ENCODE measurements at places on chromosomes 4 and X.

DNA sequence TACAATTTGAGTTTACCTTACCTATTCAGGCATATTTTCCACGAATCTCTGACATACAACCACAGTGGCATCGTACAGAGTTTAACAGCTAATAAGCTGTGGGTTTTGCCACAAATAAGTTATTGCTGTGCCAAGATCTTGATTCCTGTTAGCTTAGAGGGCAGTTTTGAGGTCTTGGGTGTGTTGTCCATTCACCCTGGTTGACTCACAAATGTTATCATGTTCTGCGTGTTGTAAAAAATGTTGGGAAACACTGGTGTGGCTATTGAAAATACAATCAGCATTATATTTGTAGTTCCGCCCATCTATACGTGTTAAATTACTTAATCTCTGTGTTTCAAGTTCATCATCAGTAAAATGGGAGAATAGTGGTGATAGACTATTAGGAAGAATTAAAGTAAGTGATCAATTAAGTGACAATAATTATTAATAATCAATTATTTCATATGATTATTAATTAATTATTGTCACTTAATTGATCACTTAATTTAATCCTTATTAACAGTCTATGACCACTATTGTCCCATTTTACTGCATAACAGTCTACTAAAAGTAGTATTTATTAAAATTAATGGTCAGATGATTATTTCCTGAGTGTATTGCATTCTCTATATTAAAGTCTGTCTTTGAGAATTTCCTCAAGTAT is 96.3 kb downstream of the TMA16 start:
- no peak for DNase-seq

- DNase-seq = no peak
Measured at GRCh38 chr4:64533637-64534036, 124.4 kb upstream of the TECRL start.

DNA sequence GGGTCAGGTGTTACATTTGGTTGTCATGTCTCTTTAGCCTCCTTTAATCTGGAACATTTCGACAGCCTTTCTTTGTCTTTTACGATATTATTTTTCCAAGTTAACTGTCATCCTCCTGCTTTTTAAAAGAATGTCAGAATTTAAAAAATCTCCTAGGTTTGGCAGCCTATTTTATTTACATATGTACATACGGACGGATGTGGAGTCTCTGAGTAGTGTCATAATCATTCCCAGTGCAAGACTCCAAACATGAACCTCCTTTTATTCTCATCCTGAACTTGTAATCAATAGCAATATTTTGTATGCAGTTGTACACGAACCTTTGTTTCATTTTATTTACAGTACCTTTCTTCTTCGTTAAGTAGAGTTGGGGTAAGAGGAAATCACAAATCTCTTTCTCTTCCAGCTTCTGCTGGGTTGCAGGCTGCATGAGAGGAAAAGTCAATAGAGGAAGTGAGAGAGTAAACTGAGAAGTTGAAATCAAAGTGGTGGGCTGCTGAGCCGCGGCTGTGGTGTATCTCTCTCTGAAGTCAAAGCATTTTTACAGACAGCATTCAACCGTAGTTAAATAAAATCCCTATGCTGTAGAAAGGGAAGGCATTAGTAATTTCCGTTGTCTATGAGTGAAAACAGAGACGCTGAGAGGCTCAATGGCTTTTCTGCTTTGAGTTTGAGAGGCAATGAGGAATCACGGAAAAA is 53.9 kb upstream of the RPS6KA3 start:
- DNase-seq = no peak

DNA sequence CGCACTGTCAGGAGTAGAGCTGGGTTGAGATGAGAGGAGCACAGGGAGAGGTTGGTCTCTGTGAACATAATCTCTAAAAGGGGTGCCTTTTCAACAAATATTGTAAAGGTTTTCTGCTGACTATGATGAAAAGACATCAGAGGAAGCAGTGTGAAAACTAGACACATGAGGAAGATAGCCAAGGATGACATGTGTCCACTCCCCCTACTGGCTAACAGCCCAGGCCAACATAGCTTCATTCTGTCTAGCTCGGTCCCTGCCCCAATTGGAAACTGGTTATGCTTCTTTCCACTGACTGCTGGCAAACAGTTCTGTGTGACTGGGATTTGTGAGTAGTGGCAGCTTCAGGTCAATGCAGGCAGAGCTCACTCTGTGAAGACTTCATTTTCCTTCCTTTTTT is 115.4 kb upstream of the ESX1 start:
- DNase-seq = no peak

DNA sequence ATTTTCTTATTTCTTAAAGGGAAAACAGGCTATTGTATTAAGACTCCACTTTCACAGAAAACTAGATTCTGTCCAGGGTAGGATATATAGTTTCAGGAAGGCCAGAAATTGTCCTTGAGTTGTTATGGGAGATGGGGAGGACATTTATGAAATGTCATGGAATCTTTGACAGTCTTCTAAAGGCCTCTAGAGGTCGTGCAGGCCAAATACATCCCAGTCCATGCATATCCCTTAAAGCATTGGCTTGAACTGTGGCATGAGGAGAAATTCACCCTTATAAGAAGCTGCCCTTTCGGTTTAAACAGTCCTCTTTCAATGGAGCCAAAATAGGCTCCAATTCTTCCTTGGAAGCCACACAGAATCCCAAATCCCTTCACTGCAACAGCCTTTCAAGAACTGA is 183.6 kb upstream of the NOCT start:
- DNase-seq = no peak

- no peak for DNase-seq
Measured at GRCh38 chr4:99947608-99948007, 1.2 kb upstream of the DNAJB14 start.

- no peak for DNase-seq
Measured at GRCh38 chr4:99518601-99519295, 7.9 kb downstream of the C4orf17 start.

DNA sequence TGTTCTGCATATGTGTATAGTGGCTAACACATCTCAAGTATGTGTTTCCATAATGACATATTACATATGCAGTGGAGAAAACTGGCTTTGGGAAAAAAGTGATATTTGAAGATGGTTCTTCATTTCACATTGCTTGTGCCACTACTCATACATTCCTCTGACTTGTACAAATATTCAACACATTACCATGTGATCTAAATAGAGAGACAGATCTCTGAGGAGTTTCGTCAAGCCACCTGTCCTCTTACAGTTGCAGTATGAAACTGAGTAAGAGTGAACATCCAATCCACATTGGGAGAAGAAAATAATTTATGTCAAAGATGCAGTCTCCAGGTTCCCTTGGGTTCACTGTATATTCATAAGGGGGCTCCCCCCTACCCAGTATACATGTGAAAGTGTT is 123.9 kb downstream of the KDR start:
- no peak for DNase-seq

GRCh38 chr4:129668092-129668491 is 572.1 kb downstream of the C4orf33 start:
- no peak for DNase-seq

GRCh38 chr4:536351-536972 is 37.5 kb downstream of the PIGG start:
- no peak for DNase-seq

DNA sequence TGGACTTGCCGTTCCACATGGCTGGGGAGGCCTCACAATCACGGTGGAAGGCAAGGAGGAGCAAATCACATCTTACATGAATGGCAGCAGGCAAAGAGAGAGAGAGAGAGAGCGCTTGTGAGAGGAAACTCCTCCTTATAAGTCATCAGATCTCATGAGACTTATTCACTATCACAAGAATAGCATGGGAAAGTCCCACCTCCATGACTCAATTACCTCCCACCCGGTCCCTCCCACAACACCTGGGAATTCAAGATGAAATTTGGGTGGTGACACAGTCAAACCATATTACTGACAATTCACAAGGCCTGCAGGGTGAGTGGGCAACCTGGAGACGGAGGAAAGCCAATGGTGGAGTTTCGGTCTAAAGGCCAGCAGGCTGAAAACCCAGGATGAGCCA is 394.3 kb upstream of the TRAM1L1 start:
- no peak for DNase-seq

- no peak for DNase-seq
Measured at GRCh38 chrX:71586929-71587328, 8.7 kb downstream of the GCNA start.

- no peak for DNase-seq
Measured at GRCh38 chr4:24382381-24382780, 202.0 kb downstream of the DHX15 start.

- no peak for DNase-seq
Measured at GRCh38 chr4:96652158-96652557, 812.3 kb downstream of the PDHA2 start.

GRCh38 chrX:129659141-129659540 is 4.4 kb upstream of the APLN start:
- no peak for DNase-seq

- DNase-seq = no peak
Measured at GRCh38 chr4:165766018-165766417, 107.0 kb upstream of the TLL1 start.

DNA sequence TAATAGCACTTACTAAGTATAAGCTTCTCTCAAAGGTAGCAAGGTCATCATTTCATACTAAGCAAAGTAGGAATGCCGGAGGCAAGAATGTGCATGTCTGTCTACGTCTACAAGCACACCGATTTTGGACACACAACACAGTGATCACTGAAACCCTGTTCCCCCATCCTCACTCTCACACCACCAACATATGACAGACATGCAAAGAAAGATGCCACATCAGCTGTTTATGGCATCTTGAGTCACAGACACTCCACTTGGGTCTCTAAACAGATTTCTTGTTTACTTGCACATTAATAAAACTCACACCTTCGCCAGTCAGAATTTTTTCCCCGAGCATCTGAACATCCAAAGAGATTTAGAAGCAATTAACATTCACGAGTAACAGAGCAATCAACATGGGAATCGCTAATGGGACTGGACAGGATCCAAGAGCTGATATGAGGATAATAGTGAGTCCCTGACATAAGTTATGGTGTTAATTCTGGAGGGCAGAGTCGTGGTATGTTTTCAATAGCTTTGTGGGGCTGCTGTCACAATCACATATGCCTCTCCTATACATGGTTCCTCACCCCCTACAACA is 324.1 kb downstream of the DHX15 start:
- DNase-seq = no peak

- no peak for DNase-seq
Measured at GRCh38 chrX:19555236-19555635, 39.9 kb upstream of the MAP3K15 start.

GRCh38 chr4:101288365-101289145 is 58.8 kb downstream of the PPP3CA start:
- DNase-seq = no peak

GRCh38 chr4:95764961-95765360 is 74.9 kb upstream of the PDHA2 start:
- DNase-seq = no peak

GRCh38 chr4:153547520-153547919 is 81.4 kb downstream of the TMEM131L start:
- no peak for DNase-seq

- DNase-seq = no peak
Measured at GRCh38 chr4:11050766-11051165, 366.2 kb upstream of the CLNK start.

GRCh38 chrX:110509755-110510532 is 151.3 kb downstream of the RTL9 start:
- DNase-seq = no peak

GRCh38 chr4:77600521-77601451 is 4.8 kb upstream of the CXCL13 start:
- peak; percentile 53 for DNase-seq

DNA sequence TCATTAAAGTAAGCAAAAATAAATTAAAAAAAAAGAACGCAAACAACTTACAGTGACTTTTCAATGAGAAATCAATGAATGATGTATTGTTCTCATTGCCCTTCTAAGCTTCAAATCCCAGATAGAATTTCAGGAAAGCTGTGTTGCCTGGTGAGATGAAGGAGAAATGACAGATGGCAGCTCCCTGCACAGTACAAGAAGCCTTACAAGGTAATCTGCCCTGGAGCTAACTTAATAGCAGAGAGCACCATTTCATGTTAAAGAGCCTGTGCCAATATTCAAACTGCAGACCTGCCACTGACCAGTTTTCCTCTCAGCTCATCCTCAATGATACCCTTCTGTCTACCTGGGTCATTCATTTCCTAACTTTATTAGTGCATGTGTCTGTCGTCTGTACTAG is 54.0 kb downstream of the GC start:
- no peak for DNase-seq

DNA sequence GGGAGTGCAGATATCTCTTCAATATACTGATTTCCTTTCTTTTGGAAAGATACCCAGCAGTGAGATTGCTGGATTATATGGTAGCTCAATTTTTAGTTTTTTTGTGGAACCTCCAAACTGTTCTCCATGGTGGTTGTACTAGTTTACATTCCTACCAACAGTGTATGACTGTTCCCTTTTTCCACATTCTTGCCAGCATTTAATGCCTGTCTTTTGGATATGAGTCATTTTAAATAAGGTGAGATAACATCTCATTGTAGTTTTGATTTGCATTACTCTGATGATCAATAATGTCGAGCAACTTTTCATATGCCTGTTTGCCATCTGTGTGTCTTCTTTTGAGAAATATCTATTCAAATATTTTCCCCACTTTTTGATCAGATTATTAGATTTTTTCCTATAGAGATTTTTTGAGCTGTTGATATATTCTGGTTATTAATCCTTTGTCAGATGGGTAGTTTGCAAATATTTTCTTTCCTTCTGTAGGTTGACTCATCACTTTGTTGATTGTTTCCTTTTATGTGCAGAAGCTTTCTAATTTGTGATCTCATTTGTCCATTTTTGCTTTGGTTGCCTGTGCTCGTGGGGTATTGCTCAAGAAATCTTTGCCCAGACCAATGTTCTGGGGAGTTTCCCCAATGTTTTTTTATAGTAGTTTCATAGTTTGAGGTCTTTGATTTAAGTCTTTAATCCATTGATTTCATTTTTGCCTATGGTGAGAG is 552.7 kb downstream of the ZNF674 start:
- DNase-seq = no peak

DNA sequence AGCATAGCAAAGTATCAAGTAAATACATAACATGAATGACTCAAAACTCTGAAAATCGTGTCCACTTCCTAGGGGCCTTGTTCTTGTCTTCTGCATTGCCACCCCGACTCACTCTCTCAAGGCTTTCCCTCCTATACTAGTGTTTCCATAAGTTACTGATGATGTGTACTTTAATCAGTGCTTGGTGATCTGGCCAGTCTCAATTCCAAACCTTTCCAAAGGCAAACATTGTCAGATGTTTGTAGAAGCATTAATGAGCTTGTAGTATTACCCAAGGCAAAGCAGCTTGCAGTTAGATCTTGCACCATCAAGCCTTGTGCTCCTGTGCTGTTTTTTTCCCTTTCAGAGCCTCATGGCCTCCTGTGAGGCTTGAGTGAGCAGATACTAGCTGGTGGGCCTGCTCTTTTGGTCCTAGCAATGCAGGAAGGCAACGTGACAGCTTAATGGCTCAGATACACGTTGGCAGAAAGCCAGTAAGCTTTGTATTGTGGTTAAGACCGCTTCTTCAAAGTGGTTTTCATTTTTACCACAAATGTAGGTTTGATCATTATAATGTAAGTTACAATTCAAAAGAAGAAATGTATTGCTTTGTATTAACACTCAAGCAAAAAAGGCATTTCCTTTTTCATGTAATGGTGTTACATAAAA is 51.8 kb downstream of the RBPJ start:
- DNase-seq = peak; percentile 12

Data from SHP77 (cell line).